Activated CD4-positive, alpha-beta memory T cell treated with anti-CD3 and anti-CD28 coated beads for 36 hours (primary cell): ENCODE measurements at places on chromosomes 16 and 17. TPM values are rescaled to one million over a fixed set of nuclear protein-coding genes. Genes with fewer than 3 reads are reported as not detected.

Gene NPIPB2
- total RNA-seq: 7.6 TPM

DNA sequence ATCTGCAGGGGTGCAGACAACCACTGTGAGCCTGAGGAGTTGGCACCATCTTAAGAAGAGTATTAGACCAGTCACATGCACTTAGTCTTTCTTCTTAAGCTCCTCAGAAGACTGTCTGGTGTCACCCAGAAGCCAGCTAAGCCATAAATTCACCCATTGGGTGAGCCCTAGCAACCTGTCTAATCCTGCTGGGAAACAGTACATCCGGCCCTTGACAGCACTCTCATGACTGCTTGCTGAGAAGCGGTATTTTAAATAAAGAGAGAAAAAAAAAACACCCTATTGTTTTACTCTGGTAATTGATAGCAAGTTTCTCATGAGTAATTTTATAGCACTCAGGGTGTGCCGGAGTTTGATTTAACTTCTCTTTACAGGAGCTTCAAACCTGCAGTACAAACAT, 134.7 kb downstream of the SOX9 start:
- no peak for DNase-seq

GRCh38 chr17:8048236-8048635, 9.4 kb downstream of the ALOX15B start:
- DNase-seq: no peak

- no peak for DNase-seq
Measured at GRCh38 chr17:82014432-82014831, 8.2 kb downstream of the CENPX start.

DNA sequence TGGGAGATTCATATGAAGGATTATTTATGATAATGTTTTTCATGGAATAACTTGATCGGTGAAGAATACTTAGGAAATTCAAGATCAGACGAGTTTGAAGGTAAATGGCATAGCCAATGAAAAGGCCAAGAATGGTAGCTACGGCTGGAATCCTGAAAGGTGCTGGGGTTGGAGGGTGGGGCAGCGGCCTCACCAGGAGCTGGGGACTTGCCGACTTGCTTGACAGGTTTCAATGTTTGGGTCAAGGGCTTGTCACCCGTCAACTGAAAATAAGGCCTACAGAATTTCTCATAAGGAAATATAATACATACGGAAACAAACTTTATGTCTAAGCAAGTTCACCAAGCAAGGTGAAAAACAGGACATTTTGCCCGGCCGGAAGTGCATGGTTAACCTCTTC, 9.9 kb downstream of the CRYM start:
- DNase-seq: no peak

DNA sequence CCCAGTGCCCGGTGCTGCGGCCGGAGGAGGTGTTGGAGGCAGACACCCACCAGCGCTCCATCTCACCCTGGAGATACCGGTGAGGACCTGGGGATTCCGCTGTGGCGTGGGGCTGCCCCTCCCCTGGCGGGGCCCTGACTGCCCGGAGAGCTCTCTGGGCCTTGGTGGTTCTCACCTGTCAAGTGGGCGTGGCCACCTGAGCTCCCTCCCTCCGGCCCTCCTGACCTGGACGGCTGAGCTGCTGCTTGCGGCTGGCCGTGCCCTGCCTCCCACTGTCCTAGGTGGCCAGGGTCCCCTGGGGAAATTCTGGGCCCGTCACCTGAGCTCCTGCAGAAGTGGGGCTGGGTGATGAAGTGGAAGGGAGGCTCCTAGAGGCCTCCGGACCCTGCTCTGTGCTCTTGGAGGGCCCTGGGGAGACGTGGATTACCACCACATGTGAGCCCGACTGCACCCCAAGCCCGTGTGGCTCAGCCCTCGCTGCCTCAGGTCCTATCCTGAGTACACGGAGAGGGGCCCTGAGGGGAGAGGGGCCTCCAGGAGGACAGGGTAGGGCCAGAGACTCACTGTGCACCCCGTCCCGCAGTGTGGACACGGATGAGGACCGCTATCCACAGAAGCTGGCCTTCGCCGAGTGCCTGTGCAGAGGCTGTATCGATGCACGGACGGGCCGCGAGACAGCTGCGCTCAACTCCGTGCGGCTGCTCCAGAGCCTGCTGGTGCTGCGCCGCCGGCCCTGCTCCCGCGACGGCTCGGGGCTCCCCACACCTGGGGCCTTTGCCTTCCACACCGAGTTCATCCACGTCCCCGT, 1.1 kb downstream of the IL17C start:
- no peak for DNase-seq

Gene OR1F1
- total RNA-seq: not detected
